Testis (tissue), 5 donors: ENCODE measurements at places on chromosomes 5 and 9.

- no peak for DNase-seq
Observed at GRCh38 chr9:89920951-89921350, 316.1 kb downstream of the GADD45G start.

- DNase-seq: no peak
Observed at GRCh38 chr9:117153021-117153420, 261.8 kb downstream of the ASTN2 start.

GRCh38 chr9:27194401-27195091 lies 85.5 kb downstream of the TEK start:
- no peak for DNase-seq

DNA sequence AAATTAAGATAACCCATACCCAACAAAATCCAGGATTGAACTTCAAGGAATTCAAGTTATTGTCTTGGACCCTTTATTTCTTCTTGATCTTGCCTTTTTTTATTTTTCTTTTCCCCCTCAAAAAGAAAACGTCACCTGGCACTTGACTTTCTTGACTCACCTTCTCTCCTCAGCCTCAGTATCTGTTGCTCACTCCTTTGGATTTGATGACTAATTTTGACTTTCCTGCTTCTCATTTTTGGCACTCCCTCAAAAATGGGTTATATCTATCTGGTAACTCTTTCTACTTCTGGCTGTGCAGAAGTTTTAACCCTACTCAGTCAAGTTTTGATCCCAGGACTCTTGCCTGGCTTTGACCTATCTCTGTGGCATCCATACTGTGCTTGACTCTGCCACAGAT lies 66.6 kb upstream of the SPATA31D4 start:
- no peak for DNase-seq

GRCh38 chr9:93343663-93344062 lies 107.8 kb upstream of the FAM120A start:
- no peak for DNase-seq

GRCh38 chr5:89733772-89734171 lies 675.8 kb downstream of the CETN3 start:
- DNase-seq: no peak

- no peak for DNase-seq
Observed at GRCh38 chr9:129380961-129381401, 202.9 kb upstream of the IER5L start.

DNA sequence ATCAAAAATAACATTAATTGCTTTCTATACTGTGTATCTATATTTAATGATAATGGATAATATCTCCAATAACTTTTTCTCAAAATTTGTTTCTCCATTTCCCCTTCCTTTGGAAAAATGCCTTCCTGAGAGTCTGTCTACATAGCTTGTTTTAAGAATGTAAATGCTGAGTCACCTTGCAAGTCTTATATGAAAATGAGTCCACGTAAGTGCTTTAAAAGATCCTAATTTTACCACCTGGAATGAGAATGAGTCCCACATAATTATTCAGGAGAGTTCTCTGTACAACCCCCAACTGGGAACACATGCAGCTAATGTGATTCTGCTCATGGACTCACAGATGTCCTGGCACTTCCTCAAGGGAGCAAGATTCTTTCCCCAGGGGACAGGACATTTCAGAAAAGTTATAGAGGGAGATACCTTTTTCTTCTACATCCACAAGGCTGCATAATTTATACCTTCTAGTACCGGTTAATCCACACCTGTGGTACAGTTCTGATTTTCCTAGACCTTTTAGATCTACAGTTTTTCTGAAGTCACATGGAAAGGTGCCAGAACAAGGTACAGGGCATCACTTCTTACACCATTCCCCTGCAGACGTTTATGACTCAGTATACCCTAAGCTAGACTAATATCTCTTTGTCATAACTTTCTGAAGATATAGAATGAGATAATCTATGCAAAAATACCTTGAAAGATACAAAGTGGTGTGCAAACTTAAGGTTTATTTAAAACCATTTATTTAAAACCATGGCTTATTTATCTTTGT lies 314.1 kb downstream of the CETN3 start:
- no peak for DNase-seq

GRCh38 chr5:175706499-175706898 lies 48.6 kb downstream of the HRH2 start:
- peak; percentile 0 for DNase-seq

GRCh38 chr5:124104821-124105220 lies 592.8 kb downstream of the CSNK1G3 start:
- DNase-seq: no peak

DNA sequence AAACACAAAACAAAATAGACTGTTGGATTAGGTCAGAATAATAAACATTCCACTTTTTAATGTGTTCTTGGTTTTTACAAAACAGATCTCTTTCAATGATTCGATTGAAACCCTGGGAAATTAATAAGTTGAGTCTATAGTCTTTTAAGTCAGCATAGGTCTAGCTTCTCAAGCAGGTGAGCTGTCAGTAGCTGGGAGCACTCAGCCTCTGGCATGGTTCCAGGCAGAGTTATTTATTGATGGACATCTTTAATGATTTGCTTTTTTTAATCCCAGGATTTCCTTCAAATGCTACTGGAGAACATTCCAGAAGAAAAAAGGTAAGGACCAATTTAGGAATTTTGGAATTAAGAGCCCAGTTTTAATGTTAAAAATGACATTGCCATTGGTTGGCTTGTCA lies 241.0 kb downstream of the AOPEP start:
- no peak for DNase-seq

DNA sequence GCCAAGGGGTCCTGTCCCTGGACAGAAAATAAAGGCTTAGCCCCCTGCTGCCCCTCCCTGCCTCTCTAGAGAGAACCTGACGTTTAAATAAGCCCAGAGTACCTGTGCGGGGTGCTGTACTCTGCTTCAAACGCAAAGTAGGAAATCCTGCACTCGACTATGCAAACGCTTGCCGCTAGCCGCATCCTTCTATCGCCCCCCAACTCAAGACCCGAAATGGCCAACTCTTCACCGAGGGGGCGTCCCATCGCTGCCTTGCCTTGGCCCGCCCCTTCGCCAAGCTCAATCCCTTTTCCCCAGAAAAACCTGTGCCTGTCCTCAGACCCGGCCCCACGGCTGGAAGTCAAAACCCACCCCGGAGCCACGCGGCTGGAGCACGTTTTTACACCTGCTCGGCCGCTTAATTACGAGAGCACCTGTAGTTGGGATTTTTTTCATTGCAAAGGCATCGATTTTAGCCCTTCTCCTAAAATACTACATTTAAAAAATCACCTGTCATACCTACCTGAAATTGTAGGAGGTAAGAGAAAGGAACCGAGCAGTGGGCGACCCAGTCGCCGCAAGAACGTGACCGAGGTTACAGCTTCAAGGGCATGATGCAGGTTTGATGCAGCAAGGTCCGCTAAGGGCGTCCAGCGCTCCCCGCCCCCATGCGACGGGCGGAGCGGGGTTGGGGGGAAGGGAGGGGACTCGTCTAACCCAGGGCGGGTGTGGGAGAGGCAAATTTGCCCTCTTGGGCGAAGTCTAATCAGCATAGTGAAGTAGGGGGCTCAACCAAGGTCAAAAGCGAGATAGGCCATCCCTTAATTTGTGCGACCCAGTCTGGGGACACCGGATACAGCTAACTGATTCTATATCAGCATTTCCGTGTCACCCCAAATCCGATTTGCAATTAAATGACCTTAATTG lies 3.5 kb downstream of the ELAVL2 start:
- DNase-seq: no peak

GRCh38 chr5:29720954-29721353 lies 1472.5 kb upstream of the CDH6 start:
- DNase-seq: no peak

GRCh38 chr5:139634541-139634940 lies 13.6 kb upstream of the CXXC5 start:
- DNase-seq: peak; percentile 13

DNA sequence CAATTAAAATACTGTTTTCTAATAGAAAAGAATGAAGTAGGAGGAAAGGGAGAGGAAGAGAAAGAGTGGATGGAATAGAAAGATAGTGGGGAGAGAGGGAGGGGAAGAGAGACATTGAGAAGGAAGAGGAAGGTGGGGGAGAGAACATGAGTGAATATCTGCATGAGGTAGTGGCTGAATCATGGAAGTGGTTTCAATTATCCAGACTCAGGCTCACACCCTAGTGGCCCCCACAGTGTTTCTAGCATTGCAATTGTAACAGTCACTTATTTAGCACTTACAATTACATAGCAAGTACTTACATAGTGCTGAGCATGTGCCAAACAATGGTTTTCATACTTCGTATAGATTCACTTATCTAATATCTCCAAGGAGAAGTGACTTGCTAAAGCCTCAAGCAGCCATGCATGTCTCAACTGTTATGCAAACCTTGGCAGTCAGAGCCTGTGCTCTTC lies 72.7 kb downstream of the CAST start:
- DNase-seq: no peak

- no peak for DNase-seq
Observed at GRCh38 chr9:126999315-127000068, 84.9 kb downstream of the RALGPS1 start.

DNA sequence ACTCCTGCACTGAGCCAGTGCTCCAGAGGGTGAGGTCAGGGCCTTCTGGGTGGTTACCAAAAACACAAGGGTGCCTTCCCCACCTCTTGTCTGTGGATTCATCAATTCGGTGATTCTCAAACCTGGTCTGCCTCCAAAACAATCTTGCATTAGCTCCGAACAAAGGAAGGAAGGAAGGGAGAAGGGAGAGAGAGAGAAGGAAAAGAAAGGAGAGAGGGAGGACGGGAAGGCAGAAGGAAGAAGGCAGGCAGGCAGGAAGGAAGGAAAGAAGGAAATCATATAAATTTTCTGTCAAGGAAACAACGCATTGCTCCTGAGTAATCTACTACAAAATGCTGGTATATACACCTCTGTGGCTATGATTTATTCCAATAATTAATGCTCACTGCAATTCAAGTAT lies 39.3 kb downstream of the MYO10 start:
- no peak for DNase-seq

GRCh38 chr5:172509405-172509781 lies 55.1 kb upstream of the SH3PXD2B start:
- peak; percentile 12 for DNase-seq

DNA sequence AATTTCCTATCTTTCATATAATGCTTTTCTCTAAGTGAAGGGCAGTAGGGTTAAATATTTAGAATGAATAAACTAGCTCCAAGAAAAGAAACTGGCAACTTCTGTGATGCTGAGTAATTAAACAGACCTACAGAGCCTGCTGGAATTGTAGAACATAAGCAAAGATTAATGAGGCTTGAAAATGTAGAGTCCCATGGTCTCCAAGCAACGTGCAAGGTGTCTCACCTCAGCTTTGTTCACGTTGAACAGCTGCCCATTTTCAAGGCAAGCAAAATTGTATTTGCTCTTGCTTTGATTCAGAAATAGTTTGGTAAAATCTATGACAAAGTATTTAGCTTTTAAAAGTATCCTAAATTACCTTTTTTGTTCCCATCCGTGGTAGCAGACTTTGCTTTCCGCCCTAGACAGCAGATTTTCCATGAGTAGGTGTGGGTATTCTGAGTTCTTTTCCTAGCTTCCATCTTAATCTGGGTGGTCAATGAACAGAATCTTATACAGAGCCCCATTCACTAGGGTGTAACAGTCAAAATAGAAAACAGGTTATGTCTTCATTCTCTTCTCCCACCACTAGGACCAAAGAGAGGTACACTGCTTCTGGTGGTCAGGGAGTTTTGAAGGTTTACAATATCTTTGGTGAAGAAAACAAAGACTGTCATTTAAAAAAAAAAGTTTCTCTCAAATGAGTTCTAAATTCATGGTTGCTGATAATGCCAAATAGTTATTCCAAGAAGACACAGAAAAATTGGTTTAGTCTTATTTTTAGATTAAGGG lies 52.1 kb upstream of the TYRP1 start:
- no peak for DNase-seq

DNA sequence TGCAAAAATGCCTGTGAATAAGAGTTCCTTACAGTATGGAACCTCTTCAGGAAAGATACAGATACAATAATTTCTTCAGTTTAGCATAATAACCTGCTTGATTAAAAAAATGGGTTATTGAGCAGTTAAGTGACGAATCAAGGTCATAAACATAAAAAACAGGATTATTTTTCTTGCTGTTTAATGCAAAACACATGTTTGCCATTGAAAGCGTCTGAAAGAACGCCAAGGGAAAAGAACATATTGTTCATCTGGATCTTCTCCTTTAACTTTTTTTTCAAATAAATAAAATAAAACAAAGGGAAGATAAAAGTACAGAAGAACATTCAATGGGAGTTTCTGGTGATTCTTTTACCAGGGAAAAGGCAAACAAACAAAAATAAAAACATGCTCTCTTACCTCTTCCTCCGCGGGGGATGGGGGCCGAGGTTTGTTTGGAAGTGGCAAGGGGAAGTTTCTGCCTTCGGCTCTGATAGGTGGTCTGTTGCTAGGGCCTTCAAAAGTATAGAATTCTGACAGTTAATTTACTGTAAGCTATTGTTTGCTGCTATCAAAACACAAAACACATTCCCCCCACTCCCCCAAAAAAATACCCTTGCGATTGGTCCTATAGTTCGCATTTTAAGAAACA lies 20.1 kb downstream of the C5orf58 start:
- DNase-seq: no peak

- no peak for DNase-seq
Observed at GRCh38 chr5:116810951-116811350, 236.3 kb upstream of the SEMA6A start.

DNA sequence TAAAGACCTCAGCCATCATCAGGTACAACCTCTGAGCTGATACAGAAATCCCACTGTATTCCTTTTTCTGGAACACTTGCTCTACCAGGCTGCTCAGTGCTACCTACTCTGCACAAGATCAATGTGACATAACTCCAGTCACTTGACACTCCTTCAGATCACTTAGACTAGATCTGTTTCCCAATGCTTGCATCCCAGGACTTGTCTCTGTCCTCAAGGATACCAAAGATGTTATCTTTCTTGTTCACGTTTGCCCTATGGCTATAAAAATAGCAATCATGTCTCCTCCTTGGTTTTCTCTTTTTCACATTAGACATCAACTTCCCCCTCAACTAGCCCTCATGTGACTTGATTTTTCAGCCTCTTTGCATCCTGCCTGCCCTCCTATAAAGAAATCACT lies 188.1 kb upstream of the PTGER4 start:
- no peak for DNase-seq

DNA sequence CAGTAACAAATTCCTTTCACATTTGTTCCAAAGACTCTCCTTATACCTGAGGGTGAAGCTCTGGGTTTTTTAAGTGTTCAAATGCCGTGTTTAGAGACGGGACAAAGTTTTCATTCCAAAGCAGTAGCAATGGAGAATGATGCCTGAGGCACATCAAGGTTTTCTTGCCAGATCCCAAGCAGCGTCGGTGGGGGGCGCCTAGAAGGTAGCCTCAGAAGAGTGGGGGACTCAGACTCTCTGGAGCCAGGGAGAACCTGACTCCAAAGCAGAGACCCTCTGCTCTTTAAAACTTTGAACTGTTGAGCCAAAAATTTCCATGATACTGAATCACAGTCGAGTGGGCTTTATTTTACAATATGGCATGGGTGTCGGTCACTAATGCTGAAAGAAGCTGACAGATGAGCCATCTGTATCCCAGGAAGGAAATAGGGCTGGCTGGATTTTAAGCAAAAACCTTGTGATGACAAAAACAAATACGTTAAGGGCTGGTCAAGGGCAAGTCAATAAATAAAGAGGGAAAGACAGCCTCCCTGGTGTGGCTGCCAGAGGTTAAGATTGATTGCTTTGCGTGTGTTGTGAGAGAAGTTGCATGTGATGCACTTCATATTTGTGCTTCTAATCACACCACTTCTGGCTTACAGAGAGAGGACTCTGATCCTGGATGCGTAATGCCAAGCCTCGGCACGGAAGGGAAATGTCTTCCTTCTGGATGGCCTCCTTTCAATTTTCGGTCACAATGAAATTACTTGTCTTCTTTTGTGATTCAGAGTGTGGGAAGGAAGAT lies 161.1 kb upstream of the EFNA5 start:
- DNase-seq: no peak
